HCT116 (cell line): ENCODE measurements at places on chromosomes 1 and 21.

DNA sequence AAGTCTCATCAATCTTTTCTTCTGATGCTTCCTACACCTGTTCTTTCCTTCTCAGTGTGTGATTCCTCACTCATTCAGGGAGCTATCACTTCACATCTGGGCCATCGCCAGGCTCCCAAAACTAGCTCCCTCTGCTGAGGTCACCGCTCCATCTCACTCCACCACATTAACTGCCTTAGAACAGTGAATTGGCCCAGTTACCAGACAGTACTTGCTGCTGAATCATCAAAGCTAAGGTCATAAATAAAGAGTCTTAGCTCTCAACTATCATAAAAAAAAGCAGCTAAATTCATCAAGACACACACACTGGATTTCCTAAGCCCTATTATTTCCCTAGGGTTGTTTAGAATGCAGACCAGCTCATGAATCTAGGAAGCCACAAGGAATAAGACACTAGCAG lies 18.8 kb upstream of the SRM start:
- DNase-seq = no peak

DNA sequence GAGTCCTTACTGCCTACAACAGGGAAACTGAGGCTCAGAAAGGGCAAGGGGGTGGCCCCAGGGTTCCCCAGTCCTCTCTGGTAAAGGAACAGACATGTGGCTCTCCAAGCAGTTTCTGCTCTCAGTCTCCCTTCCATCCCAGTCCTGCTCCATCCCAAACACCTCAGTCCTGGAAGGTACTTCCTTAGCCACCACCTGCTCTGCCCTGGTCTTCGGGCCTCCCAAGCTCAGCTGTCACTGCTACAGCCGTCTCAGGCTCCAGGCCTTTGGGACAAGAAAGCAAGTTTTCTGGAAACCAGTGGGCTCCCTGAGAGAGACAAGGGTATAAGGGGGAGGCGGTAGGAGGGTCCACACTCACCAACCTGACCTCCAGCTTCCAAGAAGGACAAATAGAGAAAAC lies 23.1 kb upstream of the ADGRB2 start:
- no peak for DNase-seq

GRCh38 chr1:85275701-85276214 lies 674 bp downstream of the BCL10 start:
- no peak for DNase-seq

DNA sequence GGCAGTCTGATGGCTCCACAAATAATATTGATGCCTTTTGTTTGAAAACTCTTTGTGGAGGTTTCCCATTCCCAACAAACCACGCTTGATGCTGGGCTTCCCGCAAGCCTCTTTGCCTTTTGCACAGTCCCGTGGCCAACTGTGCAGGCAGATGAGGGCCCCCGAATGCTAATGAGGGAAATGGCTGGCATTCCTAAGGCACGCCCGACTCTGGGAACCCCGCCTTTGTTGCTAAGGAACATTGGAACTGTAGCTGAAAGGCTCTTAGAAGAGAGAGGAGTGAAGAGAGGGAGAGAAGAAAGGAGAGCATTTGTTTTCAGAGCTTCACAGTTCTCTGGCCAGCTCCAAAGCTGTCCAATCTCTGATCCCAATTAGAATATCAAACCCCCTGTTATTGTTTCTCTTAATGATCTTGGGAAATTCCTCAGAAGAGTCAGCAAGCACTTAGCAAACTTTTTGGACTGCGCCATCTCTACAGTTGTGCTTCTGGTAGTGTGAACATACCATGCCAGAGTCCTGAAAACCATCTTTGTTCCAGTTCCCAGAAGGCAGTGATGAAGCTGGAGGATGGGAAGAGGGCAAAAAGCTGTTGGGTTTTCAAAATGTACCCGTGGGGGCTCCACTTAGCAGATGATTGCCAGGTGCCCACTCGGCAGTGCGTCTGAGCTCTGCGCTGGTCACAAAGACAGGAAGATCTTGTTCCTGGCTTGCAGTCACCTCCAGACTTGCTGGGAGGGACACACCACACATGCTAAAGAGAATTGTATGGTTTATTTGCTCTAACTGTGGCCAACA lies 60.1 kb upstream of the CYP2J2 start:
- no peak for DNase-seq

DNA sequence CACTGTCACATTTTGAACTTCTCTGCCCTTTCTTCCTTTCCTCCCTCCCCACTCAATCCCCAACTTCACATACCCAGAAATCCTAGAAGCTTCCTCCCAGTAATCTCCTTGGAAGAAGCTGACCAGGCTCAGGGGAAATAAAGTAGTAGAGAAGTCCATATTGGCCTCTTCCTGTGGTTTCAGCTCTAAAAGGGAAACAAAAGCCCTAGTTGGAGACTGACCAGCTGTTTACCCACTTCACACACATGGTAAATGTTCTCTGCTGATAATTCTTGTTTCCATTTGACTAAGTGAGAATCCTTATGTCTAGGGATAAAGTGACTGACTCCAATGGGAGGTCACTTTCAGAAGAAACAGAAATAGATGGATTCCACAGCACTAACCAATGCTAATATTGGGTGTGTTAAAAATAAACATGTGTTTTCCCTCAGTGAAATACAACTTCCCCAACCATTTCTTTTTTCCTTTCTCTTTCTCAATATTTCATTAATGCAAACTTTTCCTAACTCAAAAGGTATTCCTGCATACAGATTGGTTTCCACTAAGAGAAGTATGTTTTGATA lies 178.9 kb upstream of the DPT start:
- no peak for DNase-seq

- no peak for DNase-seq
Observed at GRCh38 chr1:35243691-35244090, 24.8 kb upstream of the ZMYM4 start.

DNA sequence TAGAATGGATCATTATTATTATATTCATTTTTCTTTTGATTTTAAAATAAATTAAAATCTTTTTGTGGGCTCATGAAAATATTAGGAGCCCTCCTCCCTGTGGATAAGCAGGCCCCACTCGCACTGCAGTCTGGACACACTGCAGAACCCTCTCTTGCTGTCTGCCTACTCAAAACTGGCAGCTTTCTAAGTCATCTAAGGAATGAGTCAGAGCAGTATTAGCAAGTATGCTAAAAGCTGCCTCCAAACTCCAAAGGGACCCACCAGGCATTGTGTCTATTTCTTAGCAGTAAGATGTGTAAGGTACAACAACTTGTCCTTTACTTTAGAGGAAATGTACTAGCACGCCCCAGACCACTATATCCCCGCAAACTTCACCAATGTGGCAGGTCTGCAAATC lies 108.8 kb downstream of the SYF2 start:
- DNase-seq = no peak

DNA sequence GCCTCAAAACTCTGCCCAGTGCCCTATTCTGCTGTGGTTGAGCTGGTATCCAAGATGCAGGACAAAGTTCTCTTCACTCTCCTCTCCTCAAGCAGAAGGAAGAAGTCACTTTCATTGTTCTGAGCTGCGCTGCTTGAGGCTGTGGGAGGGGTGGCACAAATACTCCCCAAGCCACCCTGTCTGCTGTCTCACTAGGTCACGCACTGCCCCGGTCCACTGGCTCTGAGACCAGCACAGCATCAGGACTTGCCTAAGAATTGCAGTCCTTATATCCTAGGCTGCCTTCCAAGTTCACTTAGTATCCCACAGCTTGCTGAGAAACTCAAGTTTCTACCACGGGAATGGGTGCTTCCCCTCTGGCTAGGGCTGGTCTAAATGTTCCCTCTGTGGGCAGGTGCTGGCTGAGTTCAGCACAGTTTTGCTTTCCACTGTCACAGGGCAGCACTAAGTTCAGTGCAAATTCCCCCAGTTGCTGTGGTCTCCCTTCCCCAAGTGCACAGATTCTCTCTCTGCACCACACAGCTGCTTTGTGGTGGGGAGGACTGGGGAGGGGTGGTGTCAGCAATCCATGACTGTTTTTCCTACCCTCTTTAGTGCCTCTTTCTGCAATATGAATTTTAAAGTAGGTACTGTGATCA lies 32.4 kb downstream of the SLC9C2 start:
- DNase-seq = no peak

DNA sequence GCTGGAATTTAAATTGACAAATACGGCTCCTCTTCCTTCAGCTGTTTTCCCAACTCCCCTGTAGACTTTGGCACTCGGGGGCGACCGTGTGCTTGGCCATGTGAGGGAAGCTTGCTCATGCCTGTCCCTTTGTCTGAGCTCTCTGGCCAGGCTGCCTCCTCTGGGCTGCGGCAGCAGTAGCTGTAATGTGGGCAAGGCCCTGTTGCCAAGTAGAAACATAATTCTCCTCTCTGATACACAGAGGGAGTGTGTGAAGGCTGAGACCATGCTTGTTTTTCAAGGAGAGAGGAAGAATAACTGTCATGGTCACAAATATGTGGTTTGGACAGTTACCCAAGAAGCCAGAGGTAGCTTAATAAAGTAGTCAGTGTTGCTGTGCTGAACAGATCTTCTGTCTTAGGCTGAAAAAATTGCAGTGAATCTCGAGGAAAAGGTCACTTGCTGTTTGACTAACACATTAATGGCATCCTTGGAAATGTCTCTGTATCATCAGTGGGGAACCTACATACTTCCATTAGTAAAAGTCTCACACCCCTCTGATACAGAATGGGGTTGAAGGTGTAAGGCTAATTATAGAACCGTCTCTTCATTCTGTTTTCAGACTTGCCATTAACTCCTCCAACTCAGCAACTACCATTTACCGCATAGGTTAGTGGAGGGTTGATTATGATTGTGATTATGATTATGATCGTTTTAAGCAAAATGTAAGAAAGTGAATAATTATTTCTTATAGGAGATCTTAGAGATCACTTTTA lies 94.6 kb downstream of the TGFB2 start:
- no peak for DNase-seq

DNA sequence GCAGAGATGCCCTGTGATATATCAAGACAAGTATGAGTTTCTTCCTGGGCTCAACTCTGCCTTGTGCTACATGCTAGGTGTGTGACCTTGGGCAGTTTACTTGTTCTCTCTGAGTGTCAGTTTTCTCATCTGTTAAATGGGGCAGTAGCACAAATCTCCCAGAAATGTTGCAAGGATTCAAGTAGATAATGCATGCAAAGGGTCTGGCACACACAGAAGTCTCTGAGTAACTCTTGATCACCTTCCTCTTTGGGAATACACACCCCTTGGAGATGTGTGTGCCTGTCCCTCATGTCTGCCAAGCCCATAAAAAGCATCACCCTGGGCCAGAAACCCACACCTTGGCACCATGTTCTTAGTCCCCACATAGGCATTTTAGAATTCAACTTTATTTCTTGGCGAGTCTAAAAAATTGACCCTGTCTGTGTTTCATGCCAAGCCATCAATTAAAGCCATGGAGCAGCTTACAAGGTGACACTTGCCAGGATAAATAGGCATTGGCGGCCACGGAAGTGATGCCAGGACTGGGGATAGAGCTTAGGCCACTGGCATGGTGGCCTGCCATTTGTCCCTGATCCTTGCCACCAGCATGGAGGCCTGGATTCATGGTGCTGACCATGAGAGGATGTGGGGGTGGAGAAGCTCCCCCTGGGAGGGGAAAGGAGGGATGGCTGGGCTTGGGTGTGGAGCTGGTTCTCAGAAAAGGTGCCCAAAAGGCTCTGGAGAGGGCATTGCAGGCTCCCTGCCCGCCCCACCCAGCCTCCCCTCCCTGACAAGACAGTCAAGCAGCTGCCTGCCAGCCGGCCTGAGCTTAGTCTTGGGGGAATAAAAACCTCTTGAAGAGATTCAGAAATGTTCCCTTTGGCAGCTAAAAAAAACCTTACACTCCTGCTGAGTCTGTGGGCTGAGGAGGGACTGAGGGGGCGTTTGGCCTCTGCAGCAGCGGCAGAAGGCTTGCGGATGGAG lies 118.0 kb upstream of the IPO9 start:
- no peak for DNase-seq

GRCh38 chr1:185139246-185139645 lies 17.5 kb downstream of the TRMT1L start:
- no peak for DNase-seq

DNA sequence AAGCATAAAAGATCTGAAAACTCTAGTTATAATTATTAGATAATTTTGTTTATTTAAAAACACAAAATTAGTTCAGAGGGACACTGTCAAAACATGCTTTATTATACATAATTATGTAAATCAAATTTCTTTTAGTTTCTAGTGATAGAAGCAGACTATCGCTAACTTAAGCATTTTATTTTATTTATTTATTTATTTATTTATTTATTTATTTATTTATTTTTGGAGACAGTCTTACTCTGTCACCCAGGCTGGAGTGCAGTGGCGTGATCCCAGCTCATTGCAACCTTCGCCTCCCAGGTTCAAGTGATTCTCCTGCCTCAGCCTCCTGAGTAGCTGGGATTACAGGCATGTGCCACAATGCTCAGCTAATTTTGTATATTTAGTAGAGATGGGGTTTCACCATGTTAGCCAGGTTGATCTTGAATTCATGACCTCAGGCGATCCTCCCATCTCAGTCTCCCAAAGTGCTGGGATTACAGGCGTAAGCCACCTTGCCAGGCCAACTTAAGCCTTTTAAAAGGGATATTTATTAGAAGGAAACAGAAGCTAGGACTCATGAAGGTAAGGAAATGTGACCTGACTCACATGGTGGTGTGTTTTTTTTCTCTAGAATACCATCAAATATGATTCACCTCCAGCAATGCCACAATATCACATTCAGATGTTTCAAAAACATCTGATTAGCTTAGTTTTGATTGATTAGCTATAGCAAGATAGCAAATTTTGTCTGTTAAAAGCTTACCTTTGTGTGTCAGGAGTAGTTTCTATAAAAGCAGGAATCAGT lies 1357.4 kb upstream of the ADGRL4 start:
- DNase-seq = no peak

- DNase-seq = no peak
Observed at GRCh38 chr1:170126696-170127095, 19.1 kb upstream of the NTMT2 start.

GRCh38 chr21:40846103-40846502 lies 855 bp downstream of the DSCAM start:
- no peak for DNase-seq

- no peak for DNase-seq
Observed at GRCh38 chr1:178143730-178144690, 50.1 kb downstream of the RASAL2 start.

GRCh38 chr21:28822486-28823335 lies 170.0 kb downstream of the LTN1 start:
- DNase-seq = no peak

DNA sequence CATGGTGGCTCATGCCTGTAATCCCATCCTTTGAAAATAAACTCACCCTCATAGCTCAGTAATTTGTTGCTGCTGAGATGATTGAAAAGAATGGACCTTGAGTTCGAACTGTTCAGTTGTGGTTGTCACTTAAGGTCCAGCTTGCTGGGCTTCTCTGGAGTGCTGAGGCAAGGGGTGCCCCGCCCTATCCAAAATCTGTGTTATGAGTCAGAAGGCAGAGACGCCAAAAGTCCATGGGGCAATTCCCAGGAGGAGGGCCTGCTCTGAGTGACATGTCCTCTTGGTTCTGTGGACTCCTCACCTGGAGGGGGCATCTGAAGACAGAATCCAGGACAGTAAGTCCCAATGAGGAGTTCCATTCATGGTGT lies 64.8 kb downstream of the MYOM3 start:
- peak; percentile 62 for DNase-seq

GRCh38 chr1:34980715-34981114 lies 4.4 kb downstream of the TMEM35B start:
- no peak for DNase-seq

GRCh38 chr1:56415720-56416119 lies 163.6 kb downstream of the PLPP3 start:
- no peak for DNase-seq

- no peak for DNase-seq
Observed at GRCh38 chr1:1377540-1378205, 2.7 kb upstream of the AURKAIP1 start.
